SIG-M5 (cell line): ENCODE measurements at places on chromosomes 3 and 15.

DNA sequence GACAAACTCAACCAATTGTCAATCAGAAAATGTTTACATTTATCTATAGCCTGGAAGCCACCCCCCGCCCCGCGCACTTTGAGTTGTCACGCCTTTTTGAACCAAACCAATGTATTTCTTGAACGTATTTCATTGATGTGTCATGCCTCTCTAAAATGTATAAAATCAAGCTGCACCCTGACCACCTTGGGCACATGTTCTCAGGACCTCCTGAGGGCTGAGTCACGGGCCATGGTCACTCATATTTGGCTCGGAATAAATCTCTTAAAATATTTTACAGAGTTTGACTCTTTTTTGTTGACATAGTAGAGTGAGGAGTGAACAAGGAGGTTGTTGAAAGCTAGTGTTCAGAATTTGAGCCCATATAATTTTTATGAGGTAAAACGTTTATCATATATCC is 6.5 kb downstream of the MCTP2 start:
- DNase-seq, result no peak

DNA sequence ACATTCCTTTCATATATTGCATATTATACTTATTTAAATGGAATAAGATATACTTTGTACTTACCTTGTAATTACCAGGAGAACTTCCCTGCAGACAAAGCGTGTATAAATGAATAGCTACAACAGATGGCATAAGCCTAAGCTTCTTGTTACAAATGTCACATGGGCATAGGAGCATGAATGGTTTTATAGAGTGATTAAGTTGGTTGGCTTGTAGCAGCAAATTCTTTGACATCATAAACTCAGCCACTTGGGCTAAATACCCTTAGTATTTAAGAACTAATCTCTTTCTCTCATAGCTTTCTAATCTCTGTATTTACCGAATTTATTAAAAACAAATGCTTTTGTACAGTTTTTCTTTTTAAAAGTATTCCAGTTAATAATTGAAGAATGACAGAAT is at the start of gene UBAP1L:
Gene UBAP1L, minus strand, starts transcription at position 115 of the 400 bp plus-strand sequence. CDS start 8,985 bp downstream, outside the sequence.
- DNase-seq, result no peak

DNA sequence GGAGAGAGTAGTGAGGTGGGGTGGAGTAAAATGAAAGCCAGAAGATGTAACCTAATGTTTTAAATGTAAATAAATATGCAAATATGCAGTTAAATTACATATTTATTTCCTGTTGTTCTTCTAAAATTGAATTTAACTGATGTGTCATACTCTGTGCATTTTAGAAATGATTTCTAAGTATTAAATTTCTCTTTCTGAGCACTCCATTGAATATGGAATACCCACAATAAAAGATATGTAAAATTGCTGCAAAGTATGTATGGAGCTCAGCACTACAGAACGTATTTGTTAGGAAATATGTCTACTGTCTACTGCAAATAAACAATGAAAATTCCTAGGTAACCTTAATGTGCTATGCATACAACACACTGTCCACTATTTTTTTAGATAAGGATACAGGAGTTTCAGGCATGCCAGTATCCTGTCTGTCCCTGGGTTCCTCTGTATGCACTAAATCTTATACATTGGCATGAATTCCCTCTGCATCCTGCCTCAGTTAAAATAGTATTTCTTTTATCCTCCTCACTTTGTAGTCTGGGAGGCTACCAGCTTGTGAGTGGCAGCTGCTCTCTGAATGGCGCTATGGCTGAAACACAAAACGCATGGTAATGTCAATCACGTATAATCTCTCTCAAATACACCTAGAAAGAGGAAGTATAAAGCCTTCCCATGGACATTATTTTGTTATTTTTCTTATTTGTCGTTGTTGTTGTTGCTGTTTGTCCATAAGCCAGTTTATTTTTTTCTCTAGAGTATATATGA is 579.5 kb downstream of the PYDC2 start:
- no peak for DNase-seq

DNA sequence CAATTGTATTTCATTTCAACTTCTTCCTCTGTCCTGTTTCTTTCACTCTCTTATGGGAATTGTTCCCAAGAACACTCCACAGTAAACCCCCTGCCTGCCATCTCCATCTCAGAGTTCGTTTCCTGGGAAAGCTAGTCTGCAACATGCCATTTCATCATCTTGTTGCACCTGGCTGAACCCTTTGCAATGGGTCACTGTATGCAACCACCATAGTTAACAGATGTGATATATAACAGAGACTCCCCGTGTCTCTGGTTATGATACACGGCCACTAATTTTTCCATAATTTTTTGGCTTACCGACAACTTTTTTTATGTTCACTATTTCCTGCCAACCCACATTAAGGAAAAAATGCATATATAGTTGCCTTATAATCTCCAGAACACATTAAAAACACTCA is 95.5 kb downstream of the CHST2 start:
- DNase-seq, result no peak

- DNase-seq, result no peak
These were observed 8.9 kb upstream of the SEMA6D start for GRCh38 chr15:47708161-47708980.

GRCh38 chr3:182349051-182349450 is 444.3 kb upstream of the ATP11B start:
- DNase-seq, result no peak

GRCh38 chr3:120566243-120566975 is 29.7 kb upstream of the NDUFB4 start:
- DNase-seq, result no peak

DNA sequence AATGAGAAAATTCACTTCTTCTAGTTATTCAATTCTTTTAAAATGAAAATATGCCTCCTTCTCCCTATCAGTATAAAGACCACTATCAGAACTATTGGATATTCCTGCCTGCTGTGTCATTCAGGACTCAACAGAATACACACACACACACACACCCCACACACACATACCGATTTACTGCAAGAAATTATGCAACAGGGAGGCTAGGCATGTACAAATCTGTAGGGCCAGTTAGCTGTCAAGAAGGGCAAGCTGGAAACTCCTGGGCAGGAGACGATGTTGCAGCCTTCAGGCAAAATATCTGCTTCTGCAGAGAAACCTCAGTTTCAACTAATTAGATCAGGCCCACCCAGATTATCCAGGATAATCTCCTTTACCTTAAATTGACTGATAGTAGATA is 13.9 kb upstream of the RYR3 start:
- no peak for DNase-seq
